ENCODE measurements at places on chromosomes 16 and 17. TPM values are rescaled to one million over a fixed set of nuclear protein-coding genes. Genes with fewer than 3 reads are reported as not detected.

The KRT32 gene
- total RNA-seq = 0.09 TPM

The DNAJA2 gene
- 117 TPM for total RNA-seq

The SOX15 gene
- total RNA-seq = 0.57 TPM

The SEC14L5 gene
- total RNA-seq = 1.2 TPM

The MYH8 gene
- not detected for total RNA-seq

The CCL7 gene
- not detected for total RNA-seq

The ASGR2 gene
- not detected for total RNA-seq

The CACNA1H gene
- total RNA-seq = 2.7 TPM

The PRRT2 gene
- 7.7 TPM for total RNA-seq

The WSCD1 gene
- total RNA-seq = 0.18 TPM

The GNAO1 gene
- total RNA-seq = not detected

The CSH2 gene
- total RNA-seq = not detected

The CAMTA2 gene
- total RNA-seq = 21.1 TPM

The SPATA22 gene
- total RNA-seq = not detected

The PKMYT1 gene
- total RNA-seq = 1.5 TPM

The TPSG1 gene
- total RNA-seq = not detected

The LITAFD gene
- total RNA-seq = not detected

The GLTPD2 gene
- not detected for total RNA-seq

DNA sequence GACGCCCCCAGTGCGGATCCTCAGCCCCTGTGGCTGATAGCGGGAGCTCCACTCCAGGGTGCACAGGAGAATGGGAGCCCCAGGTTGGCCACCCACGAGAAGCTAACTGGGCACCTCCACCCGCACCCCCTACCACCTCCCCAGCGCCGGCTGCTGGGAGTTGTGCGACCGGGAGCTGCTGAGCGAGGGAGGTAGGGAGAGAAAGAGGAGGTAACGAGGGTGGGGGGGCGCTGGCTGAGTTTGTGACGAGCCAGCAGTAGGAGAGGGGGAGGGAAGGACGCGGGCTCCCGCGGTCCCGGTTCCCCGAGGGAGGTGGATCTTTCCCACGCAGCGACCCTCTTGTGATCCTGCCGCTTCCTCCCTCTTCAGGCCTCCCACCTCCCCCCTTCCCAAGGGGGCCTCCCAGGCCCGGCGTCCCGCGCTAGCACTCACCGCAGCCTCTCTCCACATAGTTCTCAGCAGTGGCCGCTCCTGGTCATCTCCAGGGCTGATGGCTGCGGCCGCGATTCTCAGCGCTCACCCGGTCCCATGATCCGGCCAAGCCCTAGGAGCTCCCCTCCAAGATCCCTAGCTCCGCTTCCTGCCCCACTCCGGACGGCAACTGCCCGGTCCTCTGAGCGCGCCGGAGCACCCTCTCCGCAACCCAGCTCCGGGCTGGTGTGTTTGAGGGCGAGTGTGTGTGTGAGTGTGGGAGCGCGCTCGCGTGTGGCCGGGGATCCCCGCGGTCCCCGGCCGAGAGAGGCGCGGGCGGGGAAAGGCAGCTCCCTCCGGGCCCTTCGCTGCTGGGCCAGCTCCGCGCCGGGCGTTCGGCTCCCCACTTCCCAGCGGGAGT is at the start of gene GRIN2A:
Gene GRIN2A, minus strand, starts transcription at position 207 of the 832 bp plus-strand sequence. CDS start 2,017 bp downstream, outside the sequence.
- DNase-seq = peak; percentile 15

DNA sequence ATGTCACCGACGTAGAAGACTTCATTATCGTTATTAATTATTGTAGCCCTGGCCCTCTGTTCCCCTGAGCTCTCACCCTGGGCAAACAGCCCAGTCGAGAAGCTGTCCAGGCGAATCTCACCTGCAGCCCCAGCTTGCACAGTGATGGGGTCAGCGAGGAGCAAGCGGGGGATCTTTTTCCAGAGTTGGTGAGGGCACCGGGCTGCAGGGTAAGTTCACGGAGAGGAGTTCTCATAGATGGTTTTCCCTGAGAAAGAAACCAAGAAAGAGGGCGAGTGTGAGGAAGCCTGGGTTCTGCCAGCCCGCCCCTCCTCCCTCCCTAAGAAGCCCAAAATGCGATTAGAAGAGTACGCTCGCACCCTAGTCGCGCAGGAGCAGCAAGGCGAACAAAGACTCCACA is 436 bp downstream of the SPAG5 start:
- DNase-seq = no peak

- no peak for DNase-seq
Observed at GRCh38 chr16:66428682-66429251, 1.7 kb downstream of the BEAN1 start.

DNA sequence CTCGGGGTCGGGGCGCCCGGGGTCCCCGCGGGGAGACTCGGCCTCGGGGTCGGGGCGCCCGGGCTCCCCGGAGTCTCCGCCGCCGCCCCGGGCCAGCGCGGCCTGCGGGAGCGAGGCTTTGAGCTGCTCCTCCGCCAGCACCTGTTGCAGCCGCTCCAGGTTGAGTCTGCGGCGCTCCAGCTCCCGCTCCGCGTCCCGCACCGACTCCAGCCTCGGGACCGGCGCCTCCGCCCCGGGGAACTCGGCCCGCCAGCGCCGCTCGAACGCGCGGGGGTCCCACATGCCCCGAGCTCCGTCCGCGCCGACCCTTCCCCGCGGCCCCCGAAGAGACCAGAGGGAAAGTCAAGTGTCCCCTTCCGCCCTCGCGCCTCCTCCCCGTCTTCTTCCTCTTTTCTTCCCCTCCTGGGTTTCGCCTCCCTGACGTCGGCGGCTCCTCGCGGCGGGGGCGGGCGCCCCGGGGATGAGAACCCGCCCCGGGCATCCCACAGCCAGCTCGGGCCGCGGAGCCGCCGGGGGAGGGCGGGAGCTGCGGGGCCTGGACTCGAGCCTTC is 40.8 kb upstream of the BHLHA9 start:
- DNase-seq = no peak

GRCh38 chr17:3738562-3739295 is 15.0 kb downstream of the HASPIN start:
- DNase-seq = no peak

- DNase-seq = no peak
Observed at GRCh38 chr17:82350182-82351030, 8.6 kb upstream of the TEX19 start.

DNA sequence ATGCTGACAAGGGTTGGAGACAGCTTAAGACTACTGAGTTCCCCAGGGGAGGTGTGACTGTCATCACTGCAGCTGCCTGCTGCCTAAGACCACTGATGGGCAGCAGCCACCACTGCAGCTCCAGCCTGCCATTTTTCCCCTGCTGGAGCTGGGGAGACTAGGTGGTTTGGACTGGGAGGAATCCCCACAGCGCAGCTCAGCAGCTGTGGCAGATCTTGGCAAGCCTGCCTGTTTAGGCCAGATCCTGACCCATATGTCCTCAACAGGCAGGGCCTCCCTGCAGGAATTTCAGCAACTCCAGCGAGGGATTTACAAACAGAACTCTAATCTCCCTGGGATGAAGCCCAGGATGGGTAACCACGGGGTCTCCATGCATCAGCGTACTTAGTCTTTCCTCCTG is 356.4 kb upstream of the TOM1L1 start:
- no peak for DNase-seq

DNA sequence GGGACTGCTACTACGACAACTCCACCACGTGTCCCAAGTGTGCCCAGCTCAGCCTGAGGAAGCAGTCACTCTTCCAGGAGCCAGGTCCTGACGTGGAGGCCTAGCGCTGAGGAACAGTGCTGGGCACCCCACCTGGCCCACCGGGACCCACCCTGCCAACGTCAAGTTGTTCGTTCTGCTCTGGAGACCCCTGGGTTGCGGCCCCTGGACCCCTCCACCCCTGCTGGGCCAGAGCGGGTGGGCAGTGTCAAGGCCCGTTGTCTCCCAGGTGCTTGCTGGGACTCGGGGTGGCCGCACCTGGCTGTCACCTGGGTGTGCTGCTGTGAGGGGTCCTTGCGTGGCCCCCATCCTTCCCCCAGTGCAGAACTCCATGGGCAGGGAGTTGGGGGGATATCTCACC is 34.4 kb downstream of the CDRT15L2 start:
- no peak for DNase-seq

DNA sequence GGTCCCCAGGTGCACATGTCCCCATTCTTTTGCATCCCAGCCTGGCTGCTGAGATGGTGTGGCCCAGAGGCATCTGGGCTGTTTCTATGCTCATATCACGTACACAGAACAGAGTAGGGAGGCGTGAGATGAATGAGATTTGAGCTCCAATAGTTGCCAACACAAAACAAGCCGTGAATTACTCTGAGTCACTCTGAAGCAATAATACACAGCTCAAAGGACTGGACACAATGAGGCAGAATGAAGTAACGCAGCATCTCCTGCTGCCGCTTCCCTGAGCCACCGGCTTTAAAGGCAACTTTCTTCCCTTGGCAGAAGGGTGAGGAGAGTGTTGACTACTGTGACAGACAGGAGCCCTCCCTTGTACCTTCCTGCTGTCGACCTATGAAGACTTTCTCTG is 33.9 kb upstream of the CLEC18B start:
- DNase-seq = peak; percentile 79

DNA sequence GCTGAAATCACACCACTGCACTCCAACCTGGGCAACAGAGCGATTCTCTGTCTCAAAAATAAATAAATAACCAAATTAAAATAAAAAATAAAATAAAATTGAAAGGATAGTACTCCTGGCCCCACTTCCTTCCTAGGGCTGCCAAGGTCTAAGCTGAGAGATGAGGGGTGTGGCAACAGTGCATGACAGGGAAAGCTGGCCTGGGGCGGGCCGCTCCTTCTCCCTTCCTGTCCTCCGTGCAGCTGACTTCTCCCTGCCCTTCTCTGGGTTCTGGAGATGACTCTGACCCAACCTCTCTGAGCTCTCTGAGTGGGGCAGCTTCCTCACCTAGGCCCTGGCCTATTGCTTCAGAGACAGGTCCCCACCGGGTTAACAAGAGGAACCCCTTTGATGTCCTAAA is 8.7 kb upstream of the SLC25A39 start:
- DNase-seq = no peak

DNA sequence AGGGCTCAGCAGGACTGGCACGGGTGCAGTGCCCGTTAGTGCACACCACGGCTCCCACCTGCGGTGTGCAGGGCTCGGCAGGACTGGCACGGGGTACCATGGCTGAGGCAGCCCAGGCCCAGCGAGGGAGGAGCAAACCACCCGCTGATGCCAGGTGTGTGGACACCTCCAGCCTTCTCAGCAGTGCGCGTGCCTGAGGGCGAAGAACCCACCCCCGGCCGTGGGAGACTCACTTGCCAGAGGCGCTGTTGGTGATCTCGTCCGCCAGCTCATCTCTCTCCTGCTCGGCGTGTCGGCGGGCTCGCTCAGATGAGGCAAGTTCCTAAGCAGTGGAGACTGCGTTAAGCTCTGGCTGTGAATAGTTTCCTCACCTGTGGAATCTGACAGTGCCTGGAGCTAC is 45.4 kb downstream of the NDEL1 start:
- no peak for DNase-seq

DNA sequence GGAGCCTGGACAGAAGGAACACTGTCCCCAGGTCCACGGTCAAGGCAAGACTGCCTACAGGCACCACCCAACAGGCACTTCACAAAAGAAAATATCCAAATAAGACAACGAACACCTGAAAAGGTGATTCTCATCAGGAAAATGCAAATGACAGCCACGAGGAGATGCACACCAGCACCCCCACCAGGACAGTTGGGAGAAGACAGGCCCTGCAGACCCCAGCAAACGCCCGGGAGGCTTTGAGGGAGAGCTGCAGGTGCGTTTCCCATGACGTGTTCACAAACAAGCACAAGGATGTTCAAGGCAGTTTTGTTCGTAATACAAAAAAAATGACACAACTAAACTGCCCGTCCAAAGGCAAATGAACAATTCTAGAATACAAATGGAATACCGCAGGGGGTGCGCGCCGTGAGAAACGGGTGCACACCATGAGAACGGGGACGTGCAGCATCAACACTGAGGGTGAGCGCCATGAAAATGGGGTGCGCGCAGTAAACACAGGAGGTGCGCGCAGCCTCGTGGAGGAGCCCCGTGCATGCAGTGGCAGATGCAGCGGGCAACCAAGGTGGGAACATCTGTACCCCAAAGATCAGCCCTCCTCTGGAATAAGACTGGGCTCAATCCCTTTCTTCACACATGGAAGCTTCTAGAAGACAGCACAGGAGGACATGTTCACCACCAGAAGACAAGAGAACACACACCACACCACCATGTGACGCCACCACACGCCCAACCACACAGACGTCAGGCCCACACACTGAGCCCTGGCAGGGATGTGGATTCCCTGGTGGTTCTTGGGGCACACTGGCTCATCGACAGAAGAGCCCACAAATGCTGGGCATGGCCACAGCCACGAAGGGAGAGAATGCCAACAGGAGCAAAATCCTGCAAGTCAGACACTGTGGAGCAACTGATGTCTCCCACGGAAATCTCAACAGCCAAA is 91.2 kb downstream of the ZNF778 start:
- DNase-seq = no peak

- DNase-seq = peak; percentile 30
Observed at GRCh38 chr16:86214326-86215232, 295.7 kb upstream of the FOXF1 start.

- peak; percentile 48 for DNase-seq
Observed at GRCh38 chr16:81493755-81494433, 49.3 kb downstream of the CMIP start.

DNA sequence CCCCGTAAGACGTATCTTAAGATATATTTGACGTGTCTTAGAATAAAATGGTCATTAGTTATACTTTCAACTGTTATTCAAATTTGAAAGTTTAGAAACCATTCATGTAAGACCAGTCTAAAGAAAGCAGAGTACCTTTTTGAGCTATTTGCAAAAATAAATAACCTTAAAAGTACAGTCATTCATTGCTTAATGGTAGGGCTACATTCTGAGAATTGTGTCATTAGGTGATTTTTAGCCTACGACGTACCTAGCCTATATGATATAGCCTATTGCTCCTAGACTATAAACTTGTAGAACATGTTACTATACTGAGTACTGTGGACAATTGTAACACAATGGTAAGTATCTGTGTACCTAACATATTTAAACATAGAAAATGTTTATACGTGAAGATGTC is 139.2 kb downstream of the PHKB start:
- DNase-seq = no peak
